ENCODE measurements at places on chromosomes 6 and 20. TPM values are rescaled to one million over a fixed set of nuclear protein-coding genes. Genes with fewer than 3 reads are reported as not detected.

- H3K27ac ChIP-seq, result no peak overlapping the region
- H3K4me3 ChIP-seq, result peak overlapping the region; percentile 66
- no peaks in the 10 kb centered on the region for H3K36me3 ChIP-seq
- peaks cover 45% of the 10 kb centered on the region for H3K4me1 ChIP-seq
Observed at GRCh38 chr6:125750692-125751333, 1.4 kb downstream of the HEY2 start.

The VSTM2L gene
- 1.9 TPM for total RNA-seq

GRCh38 chr6:160583794-160584193 lies 80.3 kb downstream of the LPA start:
- H3K27ac ChIP-seq, result no peak overlapping the region
- H3K36me3 ChIP-seq, result no peaks in the 10 kb centered on the region
- H3K27me3 ChIP-seq, result no peaks in the 10 kb centered on the region
- no peaks in the 10 kb centered on the region for H3K4me1 ChIP-seq
- no peak overlapping the region for H3K4me3 ChIP-seq

DNA sequence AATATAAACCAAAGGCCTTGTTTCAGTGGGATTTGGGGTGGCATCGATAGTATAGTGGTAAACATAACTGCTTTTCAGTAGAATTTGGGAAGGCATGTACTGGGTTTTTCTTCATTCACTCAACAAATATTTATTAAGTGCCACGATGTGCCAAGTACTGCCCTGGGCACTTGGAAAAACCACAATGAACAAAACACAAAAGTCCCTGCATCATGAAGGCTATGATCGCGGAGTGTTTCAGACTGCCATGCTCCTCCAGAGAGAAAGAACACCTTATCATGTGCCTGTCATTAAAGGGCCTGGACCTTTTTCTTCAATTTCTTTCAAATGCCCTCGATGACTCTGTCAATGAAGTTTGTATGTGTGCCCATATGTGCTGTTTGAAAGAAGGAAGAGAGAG lies 59.2 kb upstream of the CEP85L start:
- no peaks in the 10 kb centered on the region for H3K36me3 ChIP-seq
- H3K27me3 ChIP-seq, result no peaks in the 10 kb centered on the region
- H3K4me3 ChIP-seq, result no peak overlapping the region
- peaks cover 34% of the 10 kb centered on the region for H3K4me1 ChIP-seq
- H3K27ac ChIP-seq, result no peak overlapping the region
- no peak for DNase-seq

DNA sequence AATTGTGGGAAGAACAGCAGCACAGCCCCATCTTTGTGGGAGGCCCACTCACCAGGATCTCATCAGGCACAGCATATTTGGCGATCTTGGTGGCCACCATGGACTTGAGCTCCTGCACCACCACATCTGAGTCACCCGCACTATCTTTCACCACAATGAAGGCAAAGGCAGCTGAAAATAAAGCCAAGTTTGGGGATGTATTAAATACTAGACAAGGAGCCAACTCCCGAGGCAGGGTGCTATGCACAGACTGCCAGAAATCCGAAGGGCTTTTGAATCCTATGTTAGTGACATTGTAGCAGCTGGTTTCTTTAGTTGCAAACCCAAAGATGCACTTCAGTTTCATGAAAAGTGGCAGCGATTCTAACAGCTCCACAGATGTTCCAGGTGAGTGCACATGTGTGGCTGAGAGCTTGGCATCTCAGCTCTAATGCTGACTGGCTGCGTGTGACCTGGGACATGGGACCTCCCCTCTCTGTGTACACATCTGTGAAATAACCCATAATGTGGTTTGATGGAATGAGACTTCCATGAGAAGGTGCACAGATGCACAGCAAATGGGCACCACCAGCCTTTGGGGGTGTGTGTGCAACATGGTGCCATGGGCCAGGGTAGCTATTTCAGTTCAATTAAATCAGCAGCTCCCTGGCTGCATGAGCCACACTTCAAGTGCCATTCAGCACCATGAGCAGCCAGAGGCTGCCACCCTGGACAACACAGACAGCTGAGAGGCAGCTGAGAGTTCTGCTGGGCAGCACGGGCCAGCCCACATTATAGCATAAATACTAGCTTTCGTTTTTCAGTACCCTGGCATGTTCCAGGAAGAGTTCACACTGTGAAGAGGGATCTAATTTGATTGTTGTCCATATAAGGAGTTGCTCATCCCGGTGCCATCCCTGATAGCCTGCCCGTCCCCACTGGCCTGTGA lies 16.9 kb upstream of the APMAP start:
- H3K4me3 ChIP-seq, result no peak overlapping the region
- no peak overlapping the region for H3K27ac ChIP-seq
- H3K4me1 ChIP-seq, result no peaks in the 10 kb centered on the region

GRCh38 chr20:47314647-47315338 lies 41.7 kb downstream of the ZMYND8 start:
- H3K27ac ChIP-seq, result peak overlapping the region; percentile 100
- H3K36me3 ChIP-seq, result peaks cover 3% of the 10 kb centered on the region
- peaks cover 68% of the 10 kb centered on the region for H3K4me1 ChIP-seq

The PGC gene
- total RNA-seq, result not detected

The BPI gene
- not detected for total RNA-seq

GRCh38 chr20:34110745-34111641 lies 1.1 kb downstream of the EIF2S2 start:
- peaks cover 16% of the 10 kb centered on the region for H3K36me3 ChIP-seq
- H3K4me3 ChIP-seq, result peak overlapping the region; percentile 89
- DNase-seq, result peak; percentile 13
- peak overlapping the region; percentile 99 for H3K27ac ChIP-seq

The EPPIN gene
- not detected for total RNA-seq

The GPR6 gene
- total RNA-seq, result not detected

DNA sequence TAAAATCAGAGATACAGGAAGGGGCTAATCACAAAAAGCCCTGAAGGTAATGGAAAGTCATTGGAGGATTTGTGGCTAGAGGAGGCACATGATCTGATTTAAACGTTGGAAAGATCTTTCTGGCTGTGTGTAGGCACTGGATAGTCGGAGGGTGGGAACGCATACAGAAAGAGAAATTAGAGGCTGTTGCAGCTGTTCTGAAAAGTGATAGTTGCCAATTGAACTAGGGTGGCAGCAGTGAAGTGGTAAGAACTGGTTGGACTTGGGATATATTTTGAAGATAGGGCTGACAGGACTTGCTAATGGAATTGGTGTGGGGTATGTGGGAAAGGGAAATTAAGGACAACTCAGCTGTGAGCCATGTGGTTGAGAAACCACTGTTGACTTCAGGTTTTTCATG lies 223.6 kb downstream of the OGFRL1 start:
- H3K4me1 ChIP-seq, result no peaks in the 10 kb centered on the region
- no peak overlapping the region for H3K27ac ChIP-seq
- no peaks in the 10 kb centered on the region for H3K27me3 ChIP-seq
- H3K36me3 ChIP-seq, result no peaks in the 10 kb centered on the region
- no peak overlapping the region for H3K4me3 ChIP-seq
- no peak for DNase-seq

DNA sequence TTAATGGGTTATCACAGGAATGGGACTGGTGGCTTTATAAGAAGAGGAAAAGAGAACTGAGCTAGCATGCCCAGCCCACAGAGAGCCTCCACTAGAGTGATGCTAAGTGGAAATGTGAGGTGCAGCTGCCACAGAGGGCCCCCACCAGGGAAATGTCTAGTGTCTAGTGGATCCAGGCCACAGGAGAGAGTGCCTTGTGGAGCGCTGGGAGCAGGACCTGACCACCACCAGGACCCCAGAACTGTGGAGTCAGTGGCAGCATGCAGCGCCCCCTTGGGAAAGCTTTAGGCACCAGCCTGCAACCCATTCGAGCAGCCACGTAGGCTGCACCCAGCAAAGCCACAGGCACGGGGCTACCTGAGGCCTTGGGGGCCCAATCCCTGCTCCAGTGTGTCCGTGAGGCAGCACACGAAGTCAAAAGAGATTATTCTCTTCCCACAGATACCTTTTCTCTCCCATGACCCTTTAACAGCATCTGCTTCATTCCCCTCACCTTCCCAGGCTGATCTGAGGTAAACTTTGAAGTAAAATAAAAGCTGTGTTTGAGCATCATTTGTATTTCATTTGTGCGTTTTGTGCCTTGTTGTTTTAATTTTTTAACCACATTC lies 4.4 kb downstream of the HLA-E start:
- no peak overlapping the region for H3K4me3 ChIP-seq
- H3K4me1 ChIP-seq, result peaks cover 6% of the 10 kb centered on the region
- no peaks in the 10 kb centered on the region for H3K27me3 ChIP-seq

DNA sequence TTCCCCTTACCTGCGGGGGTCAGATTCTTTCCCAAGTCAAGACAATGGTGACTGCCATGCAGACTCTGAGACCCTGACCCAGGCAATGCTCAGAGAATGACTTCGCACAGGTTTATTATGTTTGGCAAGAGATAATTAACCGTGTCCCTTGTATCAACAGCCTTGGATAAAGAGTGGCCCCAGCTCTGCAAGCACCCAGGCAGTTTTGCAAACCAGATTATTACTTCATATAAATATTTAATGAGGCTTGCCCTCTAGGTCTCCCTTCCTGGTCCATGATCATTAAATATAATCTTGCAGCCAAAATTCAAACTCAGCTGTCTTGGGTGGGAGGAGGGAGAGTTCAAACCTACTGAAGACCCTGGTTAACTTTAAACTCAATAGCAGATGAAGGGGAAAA lies 156.5 kb downstream of the ANKRD60 start:
- no peak overlapping the region for H3K4me3 ChIP-seq
- no peaks in the 10 kb centered on the region for H3K27me3 ChIP-seq
- no peak overlapping the region for H3K27ac ChIP-seq
- no peak for DNase-seq
- no peaks in the 10 kb centered on the region for H3K36me3 ChIP-seq

DNA sequence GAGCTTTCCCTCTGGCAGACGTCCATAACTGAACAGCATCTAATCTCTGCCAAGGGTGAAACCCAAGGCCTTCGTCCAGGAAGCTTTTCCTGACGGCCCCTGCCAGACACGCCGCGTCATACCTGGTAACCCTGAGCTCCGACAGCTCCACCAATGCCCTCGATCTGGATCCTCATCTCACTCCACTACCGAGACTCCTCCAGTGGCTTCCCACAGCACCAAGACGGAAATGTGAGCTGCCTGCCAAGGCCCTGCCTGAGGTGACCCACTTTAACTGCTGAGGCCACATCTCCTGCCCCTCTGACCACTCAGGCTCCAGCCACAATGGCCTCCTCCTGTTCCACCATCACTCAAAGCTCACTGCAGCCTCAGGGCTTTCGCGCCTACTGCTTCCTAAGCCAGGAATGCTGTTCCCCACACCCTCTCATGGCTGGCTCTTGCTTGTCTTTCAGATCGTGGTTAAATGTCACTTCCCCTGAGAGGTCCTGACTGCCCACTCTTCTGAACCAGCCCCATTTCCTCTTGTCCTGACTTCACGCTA lies 143.2 kb downstream of the PREX1 start:
- no peak for DNase-seq
- H3K27me3 ChIP-seq, result no peaks in the 10 kb centered on the region
- H3K27ac ChIP-seq, result no peak overlapping the region
- no peaks in the 10 kb centered on the region for H3K36me3 ChIP-seq

- no peak overlapping the region for H3K4me3 ChIP-seq
- H3K27ac ChIP-seq, result no peak overlapping the region
- DNase-seq, result no peak
- H3K27me3 ChIP-seq, result no peaks in the 10 kb centered on the region
Observed at GRCh38 chr20:44496976-44497375, 21.3 kb downstream of the TTPAL start.

DNA sequence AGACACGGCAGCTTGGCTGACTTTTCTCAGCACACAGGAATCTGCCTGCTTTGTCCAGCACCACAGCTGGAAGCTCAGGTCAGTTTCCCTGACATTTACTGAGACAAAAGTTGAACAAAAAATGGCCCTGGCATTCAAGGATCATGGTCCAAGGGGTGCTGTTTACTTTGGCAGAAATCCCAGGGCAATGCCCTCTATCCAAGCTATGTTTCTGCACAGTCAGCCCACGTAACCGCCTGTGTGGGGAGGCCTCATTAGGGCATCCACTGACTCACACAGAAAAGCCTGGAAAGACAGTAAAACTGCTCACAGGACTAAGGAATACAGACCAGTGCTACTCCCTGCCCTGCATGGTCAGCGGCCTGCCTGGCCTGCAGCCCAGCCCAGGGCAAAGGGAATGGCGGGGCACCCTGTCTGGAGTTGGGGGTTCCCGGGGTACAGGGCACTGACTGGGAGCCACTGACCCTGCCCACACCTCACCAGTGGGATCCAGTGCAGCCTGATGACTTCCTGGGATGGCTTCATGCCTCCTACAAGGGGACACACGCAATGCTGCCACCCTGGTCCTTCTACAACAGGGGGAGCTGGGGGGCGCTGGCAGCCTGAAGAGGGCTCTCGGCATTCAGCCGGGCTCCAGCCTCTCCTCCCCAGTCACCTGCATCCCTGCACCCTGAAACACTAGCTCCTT lies 77.1 kb downstream of the NINL start:
- DNase-seq, result no peak
- peaks cover 23% of the 10 kb centered on the region for H3K36me3 ChIP-seq
- H3K4me1 ChIP-seq, result no peaks in the 10 kb centered on the region
- H3K4me3 ChIP-seq, result no peak overlapping the region
- H3K27me3 ChIP-seq, result no peaks in the 10 kb centered on the region

The NRM gene
- total RNA-seq, result 11.3 TPM

The LY6G6D gene
- total RNA-seq, result not detected

DNA sequence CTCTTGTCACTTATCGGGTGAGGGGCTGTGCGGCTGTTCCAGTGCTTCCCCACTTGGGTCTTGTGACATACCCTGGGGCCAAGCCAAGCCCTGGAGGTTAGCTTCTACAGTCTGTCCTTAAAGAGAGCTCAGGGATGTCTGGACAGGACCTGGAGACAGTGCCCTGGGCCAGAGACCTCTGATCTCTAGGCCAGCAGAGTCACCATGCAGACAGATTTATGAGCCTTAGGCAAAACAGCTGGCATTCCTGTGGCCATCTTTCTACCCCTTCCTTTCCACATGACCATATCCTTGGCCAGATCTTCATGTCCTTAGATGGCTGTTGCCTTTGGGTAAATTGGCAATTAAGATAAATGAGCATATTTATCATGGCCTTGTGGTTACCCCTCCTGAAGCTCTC lies 678.6 kb downstream of the MAFB start:
- H3K27me3 ChIP-seq, result no peaks in the 10 kb centered on the region
- H3K4me1 ChIP-seq, result no peaks in the 10 kb centered on the region
- DNase-seq, result no peak
- no peaks in the 10 kb centered on the region for H3K36me3 ChIP-seq
- H3K27ac ChIP-seq, result no peak overlapping the region

DNA sequence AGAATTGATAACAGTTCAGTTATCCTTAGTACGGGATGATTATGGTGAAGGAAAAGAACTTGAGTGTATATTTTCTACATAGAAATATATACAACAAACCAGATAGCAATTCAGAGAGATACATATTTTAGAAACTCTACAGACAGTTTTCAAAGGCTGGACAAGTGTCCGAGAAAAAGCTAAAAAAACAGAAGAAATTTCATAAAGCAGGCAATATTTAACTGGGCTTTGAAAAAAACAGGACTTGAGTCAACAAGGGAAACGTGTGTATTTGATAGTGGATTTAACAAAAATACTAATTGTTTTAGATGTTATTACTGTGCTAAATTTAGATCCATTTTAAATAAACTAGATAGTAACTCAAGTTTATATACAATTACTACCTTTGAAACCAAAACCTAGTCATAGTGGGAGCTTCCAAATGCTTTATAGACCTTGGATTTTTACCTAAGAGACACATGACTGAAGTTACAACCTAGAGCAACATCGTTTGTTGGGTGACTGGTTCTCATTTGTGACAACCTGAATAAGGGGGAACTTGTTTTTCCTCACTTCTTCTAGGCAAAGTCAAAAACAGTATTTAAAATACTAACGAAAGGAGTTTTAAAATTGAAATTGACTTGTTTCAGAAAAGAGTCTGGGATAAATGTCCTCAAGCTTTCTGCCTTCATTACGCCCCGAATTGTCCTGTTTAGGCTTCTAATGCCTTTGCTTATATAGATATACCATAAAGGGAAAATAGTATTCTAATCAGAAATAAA lies 116.7 kb upstream of the PRSS16 start:
- peaks cover 15% of the 10 kb centered on the region for H3K4me1 ChIP-seq
- no peaks in the 10 kb centered on the region for H3K36me3 ChIP-seq
- peak overlapping the region; percentile 94 for H3K27ac ChIP-seq
- H3K4me3 ChIP-seq, result peak overlapping the region; percentile 73
